Fibroblast of pulmonary artery (primary cell): ENCODE measurements at places on chromosomes 2 and 18.

DNA sequence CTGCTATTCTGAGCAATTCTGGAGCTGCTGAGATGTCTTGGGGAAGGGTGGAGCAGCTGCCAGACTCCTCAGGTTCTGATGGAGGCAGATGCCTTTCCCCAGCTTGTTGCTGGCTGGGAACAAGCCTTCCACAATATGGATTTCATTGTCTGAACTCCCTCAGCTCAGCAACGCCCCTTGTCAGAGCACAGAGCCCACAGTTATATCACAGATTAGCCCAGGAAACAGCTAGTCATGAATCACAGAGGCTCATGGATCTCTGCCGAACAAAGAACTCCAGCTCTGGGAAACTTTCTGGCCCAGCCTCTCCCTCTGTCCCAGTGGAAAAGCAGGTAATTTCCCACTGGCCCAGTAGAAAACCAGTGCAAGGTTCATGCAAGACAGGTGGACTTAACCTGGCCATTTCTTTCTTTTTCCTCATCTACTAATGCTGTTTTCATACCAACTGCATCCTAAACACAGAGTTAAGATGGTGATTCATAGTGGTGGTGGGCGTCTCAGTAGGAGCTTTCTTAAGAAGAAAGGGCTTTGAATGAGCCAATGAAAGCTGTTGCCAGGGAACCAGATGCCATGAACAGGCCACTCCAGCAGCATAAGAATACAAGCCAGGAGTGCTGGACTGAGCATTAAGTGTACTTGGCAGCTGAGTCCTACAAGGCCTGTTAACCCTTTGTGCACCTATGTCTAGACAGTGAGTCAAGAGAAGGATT is 8.7 kb upstream of the KIAA2012 start:
- peak; percentile 82 for DNase-seq

- DNase-seq: no peak
Measured at GRCh38 chr2:69578198-69578540, 65.4 kb downstream of the AAK1 start.

DNA sequence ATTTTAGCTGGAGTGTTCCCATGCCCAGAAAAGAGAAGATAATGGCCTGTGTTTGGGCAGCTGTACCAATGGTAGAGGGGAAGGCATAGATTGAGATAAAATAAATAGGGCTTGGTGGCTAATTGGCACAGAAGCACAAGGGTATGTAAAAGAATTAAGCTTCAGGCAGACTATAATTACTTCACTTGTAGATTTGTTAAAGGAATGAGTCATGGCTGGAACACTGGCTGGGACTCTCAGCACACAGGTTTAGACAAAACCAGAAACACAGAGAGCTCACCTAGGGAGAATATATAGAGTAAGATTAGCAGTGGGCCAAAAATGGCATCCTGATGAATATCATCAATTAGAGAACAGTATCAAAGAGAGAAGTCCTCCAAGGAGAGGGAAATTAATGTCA is 198.3 kb upstream of the FIGN start:
- no peak for DNase-seq

GRCh38 chr2:88729061-88729745 is 37.7 kb downstream of the RPIA start:
- DNase-seq: no peak

- DNase-seq: no peak
Measured at GRCh38 chr2:24471662-24472061, 19.4 kb upstream of the NCOA1 start.
